Inflammatory macrophage treated with lipopolysaccharide for 1 hour (primary cell): ENCODE measurements at places on chromosomes 3 and 15.

DNA sequence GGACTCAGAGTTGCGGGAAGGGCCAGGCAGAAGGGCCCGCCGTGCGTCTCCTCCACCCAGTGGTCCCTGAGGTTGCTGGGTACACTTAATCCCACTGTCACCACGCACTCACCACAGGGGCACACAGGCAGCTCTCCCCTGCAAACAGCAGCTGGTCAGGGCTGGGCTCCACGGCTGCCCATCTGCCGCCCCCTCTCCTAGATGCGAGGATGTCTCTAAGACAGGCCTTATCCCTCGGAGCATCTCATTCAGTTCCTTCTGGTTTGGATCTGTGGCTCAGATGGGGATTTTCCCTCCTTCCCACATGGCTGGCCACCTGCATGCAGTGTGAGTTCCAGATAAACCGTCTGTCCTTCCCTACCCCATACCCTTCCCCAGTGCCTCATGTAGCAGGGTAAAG lies 26.3 kb downstream of the MRPS11 start:
- DNase-seq = no peak

- peak; percentile 85 for DNase-seq
These were observed at the start of gene TMEM42 for GRCh38 chr3:44861412-44862225. TMEM42 (plus strand) TSS chr3:44861912; CDS start chr3:44861925, 13 bp downstream.

GRCh38 chr3:137792626-137793271 lies 28.6 kb downstream of the SOX14 start:
- DNase-seq = no peak

DNA sequence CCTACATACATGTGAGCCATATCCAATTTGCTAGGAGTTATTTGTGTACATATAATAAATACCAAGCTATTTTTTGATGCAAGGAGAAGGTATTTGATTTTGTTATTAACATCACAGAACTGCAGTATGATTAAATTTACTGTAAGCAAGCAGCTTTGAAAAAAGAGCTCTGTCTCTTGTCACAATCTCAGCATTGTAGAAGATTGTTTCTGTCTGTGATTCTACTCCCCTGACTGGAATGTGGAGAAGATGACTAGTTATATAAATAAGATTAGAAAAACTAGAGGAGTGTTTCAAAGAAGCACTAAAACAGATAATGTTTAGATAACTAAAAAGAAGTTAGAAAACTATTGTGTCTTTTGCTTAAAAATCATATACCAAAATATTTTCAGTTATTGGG lies 17.1 kb upstream of the DCBLD2 start:
- no peak for DNase-seq

DNA sequence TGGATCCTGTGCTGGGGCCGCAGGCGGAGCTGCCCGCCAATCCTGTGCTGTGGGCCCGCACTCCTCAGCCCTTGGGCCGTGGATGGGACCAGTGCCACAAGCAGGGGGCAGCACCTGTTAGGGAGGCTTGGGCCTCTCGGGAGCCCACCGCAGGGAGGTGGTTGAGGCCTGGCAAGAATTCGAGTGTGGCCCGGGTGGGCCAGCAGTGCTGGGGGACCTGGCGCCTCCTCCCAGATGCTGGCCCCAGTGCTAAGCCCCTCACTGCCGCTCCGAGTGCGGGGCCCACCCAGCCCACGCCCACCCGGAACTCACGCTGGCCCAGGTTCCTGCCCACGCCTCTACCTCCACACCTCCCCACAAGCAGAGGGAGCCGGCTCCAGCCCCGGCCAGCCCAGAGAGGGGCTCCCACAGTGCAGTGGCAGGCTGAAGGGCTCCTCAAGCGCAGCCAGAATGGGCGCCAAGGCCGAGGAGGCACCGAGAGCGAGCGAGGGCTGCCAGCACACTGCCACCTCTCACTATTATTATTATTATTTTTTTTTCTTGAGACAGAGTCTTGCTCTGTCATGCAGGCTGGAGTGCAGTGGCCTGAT lies 31.4 kb upstream of the TBL1XR1 start:
- DNase-seq = no peak

- DNase-seq = no peak
These were observed 45.9 kb upstream of the THUMPD3 start for GRCh38 chr3:9316881-9317361.

DNA sequence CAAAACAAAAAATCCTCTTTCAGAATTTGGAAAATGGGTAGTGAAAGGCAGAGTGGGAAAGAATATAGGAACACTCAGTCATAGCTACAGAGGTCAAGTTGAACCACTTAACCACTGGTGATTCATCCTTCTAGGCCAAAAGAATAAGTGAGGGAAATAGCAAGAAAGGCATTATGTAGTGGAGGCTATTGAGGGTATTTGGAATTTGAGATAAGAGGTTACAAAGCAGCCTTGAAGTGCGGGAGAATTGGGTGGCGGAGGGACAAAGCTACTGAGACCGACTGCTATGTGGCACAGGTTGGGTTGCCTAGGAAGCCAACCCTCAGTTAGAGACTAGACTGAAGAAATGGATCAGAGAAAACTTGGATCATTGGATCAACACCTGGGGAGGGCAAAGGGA lies 109.5 kb downstream of the SYNPR start:
- no peak for DNase-seq

GRCh38 chr3:165347526-165347925 lies 151.3 kb upstream of the SLITRK3 start:
- DNase-seq = no peak

- DNase-seq = no peak
These were observed 275.5 kb downstream of the PDCD6IP start for GRCh38 chr3:34073961-34074360.

GRCh38 chr15:39270934-39271333 lies 309.9 kb upstream of the THBS1 start:
- DNase-seq = peak; percentile 11

- no peak for DNase-seq
These were observed 16.6 kb downstream of the TMOD2 start for GRCh38 chr15:51768018-51768417.

- DNase-seq = no peak
These were observed 80.7 kb downstream of the SEC22A start for GRCh38 chr3:123282461-123282860.

GRCh38 chr3:112651516-112651915 lies 10.6 kb upstream of the CCDC80 start:
- DNase-seq = no peak

DNA sequence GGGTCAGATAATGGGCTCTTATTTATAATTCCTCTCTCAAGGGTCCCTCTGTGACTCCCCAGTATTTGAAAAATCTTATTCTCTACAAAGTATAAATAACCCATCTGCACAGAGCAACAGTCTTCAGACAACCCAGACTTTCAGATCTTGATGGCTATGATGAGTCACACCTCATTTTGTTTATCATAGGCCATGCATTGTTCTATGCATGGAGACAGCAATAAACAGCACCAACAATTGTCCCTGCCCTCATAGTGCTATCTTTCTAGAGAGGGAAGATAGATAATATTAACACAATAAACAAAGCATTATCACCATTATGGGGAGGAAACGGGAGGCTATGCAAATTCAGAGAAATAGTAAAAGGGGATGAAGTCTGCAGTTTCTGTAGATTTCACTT lies 13.4 kb downstream of the FHIT start:
- DNase-seq = no peak

GRCh38 chr3:27623085-27623753 lies 98.9 kb downstream of the EOMES start:
- peak; percentile 41 for DNase-seq

DNA sequence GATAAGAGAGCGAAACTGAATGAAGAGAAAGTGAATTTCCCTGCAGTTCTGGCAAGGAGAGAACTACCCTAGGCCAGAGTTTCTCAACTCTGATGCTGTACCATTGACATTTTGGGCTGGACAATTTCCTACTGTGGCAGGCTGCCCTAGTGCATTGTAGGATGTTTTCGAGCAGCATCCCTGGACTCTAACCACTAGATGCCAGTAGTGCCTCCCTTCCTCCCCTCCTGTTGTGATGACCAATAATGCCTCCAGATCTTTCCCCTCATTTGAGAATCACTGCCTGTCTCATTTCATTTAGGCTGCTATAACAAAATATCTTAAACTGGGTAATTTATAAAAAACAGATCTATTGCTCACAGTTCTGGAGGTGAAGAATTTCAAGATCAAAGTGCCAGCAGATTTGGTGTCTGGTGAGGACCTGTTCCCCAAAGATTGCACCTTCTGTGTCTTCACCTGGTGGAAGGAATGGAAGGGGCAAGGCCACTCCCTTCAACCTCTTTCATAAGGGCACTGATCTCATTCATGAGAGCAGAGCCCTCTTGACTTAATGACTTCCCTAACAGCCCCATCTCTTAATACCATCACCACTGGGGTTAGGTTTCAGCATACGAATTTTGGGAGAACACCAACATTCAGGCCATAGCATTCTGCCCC lies 188.9 kb upstream of the MEIS2 start:
- DNase-seq = no peak

- peak; percentile 63 for DNase-seq
These were observed 21.6 kb upstream of the PSTPIP1 start for GRCh38 chr15:76973362-76973743.

GRCh38 chr3:28949580-28949979 lies 331.3 kb upstream of the RBMS3 start:
- no peak for DNase-seq

DNA sequence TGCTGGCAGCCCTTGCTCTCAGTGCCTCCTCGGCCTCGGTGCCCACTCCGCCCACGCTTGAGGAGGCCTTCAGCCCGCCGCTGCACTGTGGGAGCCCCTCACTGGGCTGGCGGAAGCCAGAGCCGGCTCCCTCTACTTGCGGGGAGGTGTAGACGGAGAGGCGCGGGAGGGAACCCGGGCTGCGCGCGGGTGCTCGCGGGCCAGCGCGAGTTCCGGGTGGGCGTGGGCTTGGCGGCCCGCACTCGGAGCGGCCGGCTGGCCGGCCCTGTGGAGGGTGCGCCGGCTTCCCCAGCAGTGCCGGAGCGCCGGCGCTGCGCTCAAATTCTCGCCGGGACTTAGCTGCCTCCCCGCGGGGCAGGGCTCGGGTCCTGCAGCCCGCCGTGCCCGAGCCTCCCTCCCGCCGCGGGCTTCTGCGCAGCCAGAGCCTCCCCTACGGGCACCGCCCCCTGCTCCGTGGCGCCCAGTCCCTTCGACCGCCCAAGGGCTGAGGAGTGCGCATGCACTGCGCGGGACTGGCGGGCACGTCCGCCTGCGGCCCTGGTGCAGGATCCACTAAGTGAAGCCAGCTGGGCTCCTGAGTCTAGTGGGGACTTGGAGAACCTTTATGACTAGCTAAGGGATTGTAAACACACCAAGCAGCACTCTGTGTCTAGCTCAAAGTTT lies 231.5 kb downstream of the EFHB start:
- DNase-seq = no peak

GRCh38 chr3:60202052-60202726 lies 1049.1 kb downstream of the FHIT start:
- no peak for DNase-seq

DNA sequence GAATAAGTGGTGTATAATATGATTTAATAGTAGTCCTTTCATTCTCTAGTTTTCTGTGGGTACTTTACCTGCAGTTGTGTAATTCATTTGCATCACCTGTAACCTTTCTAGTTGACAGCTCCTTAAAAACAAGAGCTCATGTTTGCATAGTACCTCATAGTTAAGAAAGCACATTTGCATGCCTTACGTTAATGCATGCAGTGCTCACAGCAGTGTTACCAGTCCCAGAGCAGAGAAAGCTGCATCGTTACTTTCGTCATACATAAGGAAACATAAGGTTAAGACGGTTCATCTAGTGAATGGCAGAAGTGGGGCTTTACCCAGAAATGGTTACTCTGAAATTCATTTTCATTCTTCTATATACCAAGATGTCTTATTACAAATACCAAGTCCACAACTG lies 111.3 kb downstream of the AKAP13 start:
- no peak for DNase-seq

DNA sequence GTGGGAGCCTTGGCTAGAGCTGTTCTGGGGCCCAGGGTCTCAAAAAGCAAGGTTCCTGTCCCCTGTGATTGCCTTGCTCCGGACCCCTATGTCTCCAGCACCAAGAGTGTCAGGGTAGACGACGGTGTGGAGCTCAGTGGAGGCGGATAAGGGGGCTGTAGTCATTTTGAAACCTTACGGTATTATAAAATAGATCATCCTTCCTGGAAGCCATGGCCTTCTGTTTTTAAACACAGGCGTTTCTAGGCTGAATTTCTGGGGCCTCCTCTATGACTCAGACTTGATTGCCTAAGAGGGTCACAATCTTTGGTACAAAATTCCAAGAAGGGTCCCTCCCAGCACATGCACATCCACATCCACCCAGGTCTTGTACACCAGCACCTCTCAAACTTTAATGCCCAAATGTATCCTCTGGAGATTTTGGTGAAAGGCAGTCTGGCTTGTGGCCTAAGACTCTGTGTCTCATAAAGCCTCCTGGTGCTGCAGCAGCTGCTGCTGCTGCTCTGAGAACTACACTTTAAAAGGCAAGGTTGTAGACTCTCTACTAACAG lies 70.5 kb upstream of the XCR1 start:
- DNase-seq = peak; percentile 84

DNA sequence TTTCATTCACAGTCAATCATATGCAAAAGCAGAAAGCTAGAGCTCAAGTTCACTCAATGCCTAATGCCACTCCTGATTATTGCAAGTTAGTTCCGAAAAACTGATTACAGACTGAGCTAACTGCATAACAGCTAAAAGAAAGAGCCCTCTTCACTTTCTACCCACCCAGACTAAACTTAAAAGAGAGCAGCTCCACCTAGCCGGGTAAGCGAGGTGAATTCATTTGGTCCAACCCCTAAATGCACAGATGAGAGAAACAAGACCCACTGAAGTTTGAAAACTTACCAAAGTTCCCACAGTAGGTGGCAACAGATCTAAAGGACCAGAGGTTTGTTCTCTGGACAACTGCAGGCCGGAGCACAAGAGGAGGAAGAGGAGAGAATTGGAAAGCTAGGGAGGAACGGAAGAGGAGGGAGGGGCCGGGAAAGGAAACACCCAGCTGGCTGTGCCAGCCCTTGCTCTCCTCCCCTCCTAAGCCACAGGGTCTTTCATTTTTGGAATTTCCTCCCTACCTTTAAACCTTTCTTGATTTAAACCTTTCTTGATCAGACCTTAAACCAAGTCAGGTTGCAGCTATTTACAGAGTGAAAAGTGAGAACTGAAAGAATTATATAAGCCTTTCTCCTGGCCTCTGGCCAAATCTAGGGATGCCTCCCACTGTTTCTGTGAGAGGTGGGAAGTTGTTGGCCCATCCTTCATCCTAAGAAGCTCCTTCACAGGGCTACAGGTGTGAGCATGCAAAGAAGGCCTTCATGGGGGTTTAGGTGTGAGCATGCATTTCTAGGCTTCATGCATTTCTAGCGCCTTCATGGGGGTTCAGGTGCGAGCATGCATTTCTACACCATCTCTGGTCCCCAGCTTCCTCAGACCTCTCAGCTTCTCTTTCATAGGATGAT lies 114.7 kb upstream of the LMOD3 start:
- DNase-seq = no peak
